Brain pericyte (primary cell): ENCODE measurements at places on chromosomes 11 and 22.

GRCh38 chr11:122173587-122173986 is 57.6 kb upstream of the BLID start:
- no peak for DNase-seq

GRCh38 chr22:21593406-21594232 is 26.1 kb downstream of the UBE2L3 start:
- no peak for DNase-seq

GRCh38 chr11:61142424-61142823 is 18.8 kb downstream of the VPS37C start:
- no peak for DNase-seq

DNA sequence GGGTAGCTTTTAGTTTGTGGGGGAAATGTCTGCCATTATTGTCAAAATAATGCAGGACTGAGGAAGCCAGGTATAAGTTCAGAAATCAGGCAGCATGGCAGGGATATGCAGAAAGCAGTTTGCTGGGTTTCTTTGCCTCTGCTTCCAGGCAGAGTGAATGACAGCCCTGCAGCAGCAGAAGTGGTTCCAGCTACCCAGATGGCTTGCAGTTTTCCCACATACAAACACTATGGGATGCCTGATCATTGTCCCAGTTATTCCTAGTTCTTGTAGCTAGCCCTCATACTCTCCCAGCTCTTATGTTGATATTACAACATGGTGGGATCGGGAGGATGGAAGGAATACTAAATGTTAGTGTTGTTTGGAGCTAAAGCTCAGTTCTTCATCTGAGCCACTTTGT is 2.8 kb upstream of the DIXDC1 start:
- DNase-seq: no peak
